HL-60 (cell line): ENCODE measurements at places on chromosomes 4 and X.

- no peak for DNase-seq
Observed at GRCh38 chr4:44237643-44238042, 211.0 kb downstream of the KCTD8 start.

DNA sequence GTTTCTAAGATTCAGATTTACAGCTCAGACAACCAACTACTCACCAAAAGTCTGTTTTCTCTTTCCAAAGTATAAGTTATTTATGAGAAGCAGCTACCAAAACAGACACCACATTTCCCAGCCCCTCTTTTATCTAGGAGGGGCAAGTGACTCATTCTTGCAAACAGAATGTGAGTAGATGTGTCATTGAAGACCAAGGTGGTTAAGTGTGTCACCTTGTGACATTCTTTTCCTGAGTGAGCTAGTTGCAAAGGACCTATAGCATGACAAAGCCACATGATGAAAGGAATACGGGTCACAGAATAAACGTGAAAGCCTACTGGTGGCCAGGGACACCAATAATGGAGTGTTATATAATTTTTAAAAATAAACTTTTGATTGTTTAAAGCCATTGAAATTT is 50.0 kb downstream of the SLC7A11 start:
- DNase-seq, result no peak

GRCh38 chrX:71652405-71652804 is 14.9 kb upstream of the LOC101059915 start:
- peak; percentile 51 for DNase-seq

DNA sequence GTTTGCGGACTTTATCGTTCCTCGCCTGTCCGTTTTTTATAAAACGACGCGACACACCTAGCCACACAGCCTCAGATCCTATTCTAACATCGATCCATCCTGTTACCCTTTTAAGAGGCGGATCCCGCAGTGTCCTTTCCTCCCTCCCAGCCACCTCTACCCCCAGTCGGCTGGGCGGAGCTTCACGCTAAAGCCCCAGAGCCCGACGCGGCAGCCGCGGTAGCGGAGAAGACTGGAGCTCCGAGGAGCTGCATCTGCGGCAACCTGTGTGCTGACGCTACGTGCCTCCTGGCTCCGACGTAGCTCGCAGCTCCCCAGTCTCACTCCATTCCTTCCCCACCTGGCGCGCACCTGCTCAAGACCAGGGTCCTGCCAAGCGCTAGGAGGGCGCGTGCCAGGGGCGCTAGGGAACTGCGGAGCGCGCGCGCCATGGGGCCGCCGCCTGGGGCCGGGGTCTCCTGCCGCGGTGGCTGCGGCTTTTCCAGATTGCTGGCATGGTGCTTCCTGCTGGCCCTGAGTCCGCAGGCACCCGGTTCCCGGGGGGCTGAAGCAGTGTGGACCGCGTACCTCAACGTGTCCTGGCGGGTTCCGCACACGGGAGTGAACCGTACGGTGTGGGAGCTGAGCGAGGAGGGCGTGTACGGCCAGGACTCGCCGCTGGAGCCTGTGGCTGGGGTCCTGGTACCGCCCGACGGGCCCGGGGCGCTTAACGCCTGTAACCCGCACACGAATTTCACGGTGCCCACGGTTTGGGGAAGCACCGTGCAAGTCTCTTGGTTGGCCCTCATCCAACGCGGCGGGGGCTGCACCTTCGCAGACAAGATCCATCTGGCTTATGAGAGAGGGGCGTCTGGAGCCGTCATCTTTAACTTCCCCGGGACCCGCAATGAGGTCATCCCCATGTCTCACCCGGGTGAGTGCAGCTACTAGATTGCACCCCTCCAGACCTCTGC is at the start of gene RNF128:
Gene RNF128 (plus strand): TSS at position 217 of the 953 bp plus-strand sequence. CDS start 213 bp downstream, at position 430.
- DNase-seq, result no peak
